T-helper 2 cell (primary cell): ENCODE measurements at places on chromosomes 6 and 20.

DNA sequence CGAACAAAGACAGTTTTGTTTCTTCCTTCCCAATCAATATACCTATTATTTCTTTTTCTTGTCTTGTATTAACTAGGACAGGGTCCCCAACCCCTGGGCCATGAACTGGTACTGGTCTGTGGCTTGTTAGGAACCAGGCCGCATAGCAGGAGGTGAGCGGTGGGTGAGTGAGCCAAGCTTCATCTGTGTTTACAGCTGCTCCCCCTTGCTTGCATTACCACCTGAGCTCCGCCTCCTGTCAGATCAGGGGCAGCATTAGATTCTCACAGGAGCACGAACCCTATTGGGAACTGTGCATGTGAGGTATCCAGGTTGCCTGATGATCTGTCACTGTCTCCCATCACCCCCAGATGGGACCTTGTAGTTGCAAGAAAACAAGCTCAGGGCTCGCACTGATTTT lies 151.9 kb downstream of the CDKAL1 start:
- no peak for DNase-seq

DNA sequence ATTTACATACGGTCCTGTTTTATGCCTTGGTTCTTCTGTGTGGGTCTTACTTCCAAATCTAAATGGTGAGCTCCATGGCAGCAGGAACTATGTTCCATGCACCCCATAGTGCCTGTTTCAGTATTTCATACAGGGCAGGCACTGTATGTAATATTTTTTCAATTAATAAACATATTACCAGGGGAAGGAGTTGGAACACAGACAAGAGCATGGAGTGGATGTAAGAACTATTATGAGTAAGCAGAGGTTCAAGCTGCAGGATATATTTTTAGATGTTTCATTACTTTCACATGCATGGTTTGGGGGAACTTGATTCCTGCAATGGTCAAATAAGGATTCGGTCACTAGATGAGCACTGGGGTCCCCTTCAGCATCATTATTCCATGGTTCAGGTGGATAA lies 108.3 kb downstream of the KIF13A start:
- DNase-seq: no peak

DNA sequence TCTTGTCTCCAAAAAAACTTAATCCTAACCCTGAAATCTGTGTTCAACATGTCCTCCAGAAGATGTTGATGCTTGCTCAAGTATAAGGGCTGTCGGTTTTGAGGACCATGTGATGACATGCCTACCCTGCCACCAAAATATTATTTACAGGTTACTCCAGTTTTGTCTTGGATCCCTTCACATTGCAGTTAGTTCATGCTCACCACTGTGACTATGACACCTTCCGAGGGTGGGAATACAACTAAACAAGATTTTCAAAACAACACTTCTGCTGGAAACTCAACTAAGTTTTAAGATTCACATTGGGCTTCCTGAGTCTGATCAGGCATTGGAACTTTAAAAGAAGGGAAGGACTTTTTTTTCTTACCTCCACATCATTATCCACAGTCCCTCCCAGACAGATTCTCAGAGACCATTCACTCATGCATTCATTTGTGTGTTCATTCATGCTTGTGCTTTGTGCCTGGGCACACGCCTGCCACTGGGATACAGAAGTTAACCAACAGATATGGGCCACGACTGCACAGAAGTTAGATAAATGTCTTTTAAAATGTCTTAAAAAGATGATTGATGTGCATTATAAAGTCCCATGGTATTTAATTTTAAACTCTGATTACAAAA lies 118.7 kb upstream of the GJE1 start:
- DNase-seq: no peak

GRCh38 chr6:165556116-165556843 lies 106.8 kb downstream of the PDE10A start:
- DNase-seq: no peak

DNA sequence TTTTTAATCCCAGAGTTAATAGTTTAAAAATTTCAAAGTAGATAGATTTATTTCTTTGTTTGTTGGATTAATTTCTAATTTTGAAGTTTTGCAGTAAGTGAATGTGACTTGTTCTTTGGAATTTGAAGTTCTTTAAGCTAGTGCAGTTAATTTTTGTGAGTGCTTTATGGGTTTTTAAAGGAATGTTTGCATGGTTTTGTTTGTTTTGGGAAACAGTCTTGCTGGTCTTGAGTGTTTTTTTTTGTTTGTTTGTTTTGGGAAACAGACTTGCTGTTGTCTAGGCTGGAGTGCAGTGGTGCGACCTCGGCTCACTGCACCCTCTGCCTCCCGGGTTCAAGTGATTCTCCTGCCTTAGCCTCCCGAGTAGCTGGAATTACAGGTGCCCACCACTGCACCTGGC lies 9.5 kb downstream of the PANK2 start:
- no peak for DNase-seq

DNA sequence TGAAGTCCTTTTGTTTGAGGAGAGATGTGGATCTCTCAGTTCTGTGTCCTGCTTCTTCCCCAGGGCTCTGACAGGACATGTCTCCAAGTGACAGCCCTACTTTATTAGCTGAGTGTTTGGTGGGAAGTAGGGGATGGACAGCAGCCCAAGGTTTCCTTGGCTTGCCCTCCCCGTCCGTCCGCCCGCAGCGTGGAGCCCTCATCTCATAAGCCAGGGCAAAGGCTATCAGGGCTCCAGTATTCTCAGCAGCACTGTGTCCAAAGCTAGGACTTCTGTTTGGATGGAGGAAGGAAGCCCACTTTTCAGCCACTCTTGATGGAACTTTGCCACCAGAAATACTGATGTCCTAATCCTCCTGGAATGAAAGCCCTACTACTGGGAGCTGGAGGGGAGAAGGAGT lies 13.6 kb downstream of the CDC5L start:
- DNase-seq: no peak
